ENCODE measurements at places on chromosomes 1 and 21.
A peak's percentile ranks its signal among the peaks of the same experiment; 100 is the strongest.

DNA sequence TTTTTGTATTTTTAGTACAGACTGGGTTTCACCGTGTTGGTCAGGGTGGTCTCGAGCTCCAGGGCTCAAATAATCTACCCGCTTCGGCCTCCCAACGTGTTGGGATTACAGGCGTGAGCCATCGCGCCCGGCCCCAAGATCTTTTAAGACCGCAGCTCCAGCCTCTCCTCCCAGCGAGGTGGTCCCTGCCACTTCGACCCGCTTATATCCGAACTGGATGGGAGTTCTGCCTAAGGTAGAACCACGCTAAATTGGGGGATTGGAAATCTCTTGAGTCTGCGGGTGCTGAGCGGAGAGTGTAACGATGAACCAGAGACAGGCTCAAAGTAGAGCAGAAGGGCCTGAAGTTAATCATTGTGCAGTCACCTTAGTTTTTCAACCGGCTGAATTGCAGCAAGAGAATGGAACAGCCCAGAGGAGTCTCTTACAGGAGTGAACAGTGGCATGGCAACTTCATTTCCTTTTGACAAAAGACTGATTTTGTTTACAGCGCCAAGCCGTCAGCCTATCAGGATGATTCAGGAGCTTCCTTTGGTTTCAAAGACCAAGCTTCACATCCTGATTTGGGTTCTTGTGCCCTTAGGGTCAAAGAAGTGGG is 726 bp upstream of the CYB5R1 start:
- DNase-seq, result no peak

- peak; percentile 91 for DNase-seq
Measured at GRCh38 chr21:41766883-41767605, at the start of gene RIPK4. Gene RIPK4, minus strand, starts transcription at chr21:41767052. Its CDS starts 11 bp downstream, at chr21:41767041.

DNA sequence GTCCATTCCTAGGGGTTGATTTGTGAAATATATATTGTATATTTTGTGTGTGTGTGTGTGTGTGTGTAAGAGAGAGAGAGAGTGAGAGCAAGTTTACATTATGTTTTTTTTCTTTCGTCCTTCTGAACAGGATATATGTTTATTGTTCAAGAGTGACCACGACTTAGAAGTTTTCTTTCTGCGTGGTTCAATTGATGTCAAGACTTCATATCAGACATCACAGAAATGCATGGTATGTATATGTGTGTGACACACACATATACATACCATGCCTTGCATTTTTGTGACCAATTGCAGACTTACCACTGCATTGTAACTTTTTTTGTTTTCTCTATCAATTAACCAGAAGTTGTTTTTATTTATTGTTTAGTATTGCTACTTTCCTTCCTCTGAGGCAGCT is 2.5 kb downstream of the RASAL2 start:
- DNase-seq, result no peak

- no peak for DNase-seq
Measured at GRCh38 chr1:29893046-29893723, 656.9 kb downstream of the PTPRU start.

- no peak for DNase-seq
Measured at GRCh38 chr1:62012836-62013235, 181.8 kb upstream of the L1TD1 start.

DNA sequence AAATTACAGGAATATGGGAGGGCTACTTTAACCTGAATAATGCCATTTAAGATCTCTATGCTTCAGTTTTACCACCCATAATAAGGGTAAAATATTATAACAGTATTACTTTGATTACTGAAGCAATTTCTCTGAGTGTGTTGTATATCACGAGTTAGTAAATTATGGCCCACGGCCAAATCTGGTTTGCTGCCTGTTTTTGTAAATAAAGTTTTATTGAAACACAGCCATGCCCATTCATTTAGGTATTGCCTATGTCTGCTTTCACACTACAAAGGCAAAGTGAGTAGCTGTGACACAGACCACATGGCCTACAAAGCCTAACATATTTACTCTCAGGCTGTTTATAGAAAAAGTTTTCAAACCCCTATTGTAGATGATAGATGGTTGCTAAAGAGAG is 156.8 kb downstream of the CDC42BPA start:
- DNase-seq, result no peak

DNA sequence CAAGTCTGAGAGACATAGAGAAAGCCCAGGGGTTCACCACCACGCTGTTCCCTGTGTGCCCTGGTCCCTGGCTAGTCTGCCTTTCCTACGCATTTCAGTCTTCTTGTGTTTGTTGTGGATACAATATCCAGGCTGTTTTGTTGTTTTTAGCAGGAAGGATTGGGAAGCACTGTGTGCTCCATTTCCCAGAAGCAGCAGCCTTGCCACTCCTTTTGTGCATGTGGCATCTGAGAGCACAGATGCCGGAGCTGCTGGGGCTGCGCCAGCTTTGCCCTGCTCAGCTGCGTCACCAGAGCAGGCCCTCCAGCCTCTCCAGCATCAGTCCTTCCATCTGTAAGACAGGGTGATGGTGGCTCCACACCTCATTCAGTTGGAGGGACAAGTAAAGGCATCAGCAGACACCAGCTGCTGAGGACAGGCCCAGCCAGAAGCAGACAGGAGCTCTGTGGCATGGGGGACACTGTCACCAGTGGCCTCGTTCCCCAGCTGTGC is 94.4 kb upstream of the COL6A1 start:
- no peak for DNase-seq

DNA sequence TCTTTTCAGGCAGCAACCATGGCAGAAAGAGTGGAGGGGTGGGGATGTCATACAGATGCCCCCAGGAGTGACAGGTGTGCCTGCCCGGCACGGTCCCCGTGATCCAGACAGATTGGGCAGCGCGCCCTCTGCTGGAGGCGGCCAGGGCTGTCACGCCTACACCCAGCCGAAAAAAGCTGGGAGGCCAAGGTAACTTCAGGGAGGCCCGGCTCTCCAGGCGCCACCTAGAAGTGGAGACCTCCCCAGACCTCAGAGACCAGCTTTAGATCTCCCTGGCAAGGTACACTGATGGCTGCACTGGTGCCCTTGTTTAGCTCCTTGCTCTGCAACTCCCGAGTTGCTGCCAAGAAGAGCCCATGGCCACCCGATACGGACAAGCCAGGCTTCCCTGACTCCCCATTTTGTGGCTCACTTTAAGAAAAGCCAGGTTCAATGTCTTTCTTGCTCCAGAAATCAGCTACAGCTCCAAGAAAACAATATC is 6.6 kb downstream of the GOLT1A start:
- no peak for DNase-seq

GRCh38 chr1:6037338-6037762 is 8.3 kb upstream of the KCNAB2 start:
- DNase-seq, result peak; percentile 18

DNA sequence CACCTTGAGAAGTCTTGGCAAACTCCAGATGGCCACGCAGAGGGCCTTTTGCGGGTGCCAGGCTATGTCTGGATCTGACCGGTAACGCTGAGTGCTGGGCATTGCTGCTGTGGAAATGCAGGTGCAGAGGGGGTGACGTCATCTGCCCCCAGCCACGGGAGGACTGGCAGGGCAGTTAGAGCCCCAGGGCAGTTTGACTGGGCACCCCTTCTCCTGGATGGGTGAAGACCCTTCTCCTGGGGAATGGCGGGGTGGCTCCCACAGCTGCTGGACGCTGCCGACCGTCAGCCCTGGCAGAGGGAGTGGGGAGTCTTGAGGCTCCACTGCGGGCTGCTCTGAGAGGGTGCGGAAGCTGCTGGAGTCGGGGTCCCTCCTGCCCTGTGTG is 12.6 kb upstream of the EDN2 start:
- DNase-seq, result no peak

DNA sequence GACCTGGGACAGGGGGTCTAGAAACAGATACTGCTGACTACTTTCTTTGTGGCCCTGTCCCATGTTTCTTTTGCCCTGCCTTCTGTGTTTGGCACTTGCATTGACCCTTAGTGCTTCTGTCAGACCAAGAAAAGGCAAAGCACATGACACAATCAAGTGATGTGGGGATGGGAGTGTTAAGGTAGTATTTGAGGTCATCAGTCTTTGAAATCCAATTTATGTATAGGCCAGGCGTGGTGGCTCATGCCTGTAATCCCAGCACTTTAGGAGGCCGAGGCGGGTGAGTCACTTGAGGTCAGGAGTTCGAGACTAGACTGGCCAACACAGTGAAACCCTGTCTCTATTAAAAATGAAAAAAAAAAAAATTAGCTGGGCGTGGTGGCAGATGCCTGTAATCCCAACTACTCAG is 26.0 kb downstream of the SERBP1 start:
- DNase-seq, result peak; percentile 40

- no peak for DNase-seq
Measured at GRCh38 chr1:53837646-53837923, 511 bp downstream of the NDC1 start.

DNA sequence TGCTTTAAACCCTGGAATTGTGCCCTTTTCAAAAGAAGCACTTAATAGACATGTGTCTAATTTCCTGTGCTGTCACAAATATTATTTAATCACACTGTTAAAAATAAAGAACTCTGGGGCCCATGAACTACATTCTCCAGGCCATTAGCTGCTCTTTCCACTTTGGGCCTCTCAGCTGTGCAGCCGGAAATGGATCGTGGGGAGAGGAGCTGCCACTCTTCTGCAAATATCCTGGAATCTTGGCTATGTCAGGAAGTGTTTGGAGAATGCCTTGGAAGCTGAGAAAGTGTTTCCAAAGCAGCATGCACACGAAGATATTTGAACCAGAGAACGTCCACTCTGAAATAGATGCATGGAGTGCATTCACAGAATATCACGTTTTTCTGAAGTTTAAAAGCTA is 27.5 kb upstream of the VPS26C start:
- no peak for DNase-seq

DNA sequence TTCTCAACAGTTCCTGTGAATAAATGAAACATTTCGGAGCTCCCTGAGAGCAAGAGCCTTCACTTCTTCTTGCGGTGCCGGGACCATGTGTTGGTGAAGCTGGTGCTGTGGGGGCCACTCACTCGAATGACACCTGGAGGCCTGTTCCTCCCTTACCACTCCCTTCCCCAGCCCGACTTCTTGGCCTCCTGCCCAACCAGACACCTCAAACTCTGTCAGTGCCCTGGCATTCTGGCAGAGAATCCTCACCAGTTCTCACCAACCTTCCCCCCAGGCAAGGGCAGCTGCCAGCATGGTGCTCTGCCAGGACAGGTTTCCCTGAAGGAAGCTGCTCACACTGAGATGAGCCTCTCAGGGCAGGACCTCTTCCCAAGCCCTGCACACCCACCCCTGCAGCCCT is 68.3 kb downstream of the MPZL1 start:
- no peak for DNase-seq

- DNase-seq, result peak; percentile 39
Measured at GRCh38 chr1:210123924-210124589, 108.5 kb upstream of the SERTAD4 start.

DNA sequence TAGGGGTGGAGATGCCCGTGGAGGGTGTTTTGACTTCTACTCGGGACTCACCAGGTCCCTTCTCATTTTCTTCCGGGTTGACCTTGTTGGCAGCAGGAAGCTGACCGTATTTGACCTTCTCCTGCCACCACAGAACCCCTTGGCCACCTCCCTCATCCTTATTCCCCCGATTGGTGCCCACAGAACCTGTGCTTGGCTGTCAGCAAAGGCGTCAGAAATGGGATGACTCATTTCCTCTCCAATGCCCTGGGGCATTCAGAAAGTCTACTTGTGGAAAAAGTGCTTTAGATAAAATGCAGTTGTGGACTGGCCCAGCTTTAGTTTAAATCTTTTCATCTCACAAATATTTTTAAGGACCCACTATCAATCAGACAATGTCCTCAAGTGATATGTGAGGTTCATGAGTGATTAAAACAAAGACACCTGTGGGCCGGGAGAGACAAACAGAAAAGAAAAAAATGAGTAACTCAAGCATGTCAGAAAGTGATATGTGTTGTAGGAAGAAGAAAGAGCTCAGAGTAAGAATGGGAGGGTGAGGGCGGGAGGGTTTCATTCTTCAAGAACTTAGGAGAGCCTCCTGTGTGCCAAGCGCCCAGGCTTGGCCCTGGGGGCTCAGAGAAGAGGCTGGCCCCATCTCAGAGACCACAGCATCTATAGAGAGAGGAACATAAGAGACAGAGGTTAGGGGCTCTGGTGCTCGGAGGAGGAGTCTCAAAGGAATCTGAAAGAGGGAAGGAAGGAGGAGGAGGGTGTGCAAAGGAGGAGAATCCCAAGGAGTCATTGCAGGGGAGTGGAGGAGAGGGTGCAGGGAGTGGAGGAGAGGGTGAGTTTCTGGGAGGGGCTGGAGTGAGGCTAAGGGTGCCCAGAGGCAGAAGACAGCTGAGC is 221.6 kb upstream of the VAMP3 start:
- DNase-seq, result peak; percentile 94

- no peak for DNase-seq
Measured at GRCh38 chr1:70084314-70084915, 121.0 kb downstream of the LRRC40 start.

GRCh38 chr1:22388671-22389450 is 62.8 kb upstream of the ZBTB40 start:
- DNase-seq, result no peak

DNA sequence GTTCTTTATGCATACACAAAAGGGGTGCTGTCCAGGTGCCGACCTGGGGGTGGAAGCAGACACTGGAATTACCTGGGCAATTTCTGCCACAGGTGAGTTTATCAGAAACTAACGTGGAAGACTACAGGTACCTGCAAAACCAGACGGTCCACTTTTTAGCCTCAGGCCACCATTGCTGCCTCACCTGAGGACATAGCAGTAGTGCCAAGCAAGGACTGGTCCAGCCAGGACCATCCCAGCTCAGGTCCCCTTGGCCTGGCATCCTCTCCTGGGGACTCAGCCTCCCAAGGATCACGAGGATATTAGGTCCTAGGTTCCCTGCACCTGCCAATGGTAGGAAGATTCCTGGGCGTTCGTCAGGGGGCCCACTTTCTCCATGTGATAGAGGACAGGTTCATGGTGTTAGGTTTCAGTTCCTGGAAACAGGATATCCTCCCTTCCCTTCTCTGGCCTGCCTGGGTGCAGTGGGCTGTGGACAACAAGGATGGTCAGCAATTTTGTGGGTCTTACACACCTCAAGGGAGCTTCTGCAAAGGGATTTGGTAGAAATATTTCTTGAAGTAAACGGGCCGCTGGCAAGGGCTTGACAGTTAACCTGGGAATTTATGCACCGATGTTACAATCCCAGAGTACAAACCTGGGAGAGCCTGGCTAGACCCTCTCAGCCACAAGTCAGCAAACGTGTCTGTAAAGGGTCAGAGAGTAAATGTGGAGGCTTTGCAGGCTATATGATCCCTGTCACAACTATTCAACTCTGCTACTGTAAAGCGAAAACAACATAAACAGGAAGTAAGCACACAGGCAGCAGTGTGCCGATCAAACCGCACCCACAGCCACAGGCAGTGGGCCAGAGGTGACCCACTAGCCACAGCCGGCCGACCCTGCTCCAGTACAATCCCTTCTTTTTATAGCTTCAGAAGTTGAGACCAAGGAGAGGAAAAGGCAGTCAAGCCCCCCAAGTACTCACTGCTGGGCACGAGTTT is 71.4 kb upstream of the RAB4A start:
- no peak for DNase-seq

GRCh38 chr1:31573261-31573660 is 3.1 kb upstream of the TINAGL1 start:
- DNase-seq, result no peak

GRCh38 chr1:160261556-160261892 is 825 bp downstream of the DCAF8 start:
- peak; percentile 70 for DNase-seq
